Right ventricle myocardium inferior (tissue), 1 donor: ENCODE measurements at places on chromosomes 5 and 9. TPM values are rescaled to one million over a fixed set of nuclear protein-coding genes. Genes with fewer than 3 reads are reported as not detected.
A peak's percentile ranks its signal among the peaks of the same experiment; 100 is the strongest.

The PDE4D gene
- 36.7 TPM for total RNA-seq

The PCA3 gene
- not detected for total RNA-seq

The CLPTM1L gene
- total RNA-seq, result 33.3 TPM

The DDX31 gene
- 4.7 TPM for total RNA-seq

The PCDHB3 gene
- total RNA-seq, result 0.70 TPM

The FOXD4L3 gene
- not detected for total RNA-seq

The KIF4B gene
- not detected for total RNA-seq

The BAAT gene
- total RNA-seq, result not detected

The PPP2R2B gene
- total RNA-seq, result 0.43 TPM

The GARIN3 gene
- not detected for total RNA-seq

The OTP gene
- not detected for total RNA-seq

The PCDHA12 gene
- total RNA-seq, result not detected

The STKLD1 gene
- 0.27 TPM for total RNA-seq

The GABRA1 gene
- not detected for total RNA-seq

GRCh38 chr9:126388964-126389708, 62.5 kb downstream of the MVB12B start:
- no peak for DNase-seq

DNA sequence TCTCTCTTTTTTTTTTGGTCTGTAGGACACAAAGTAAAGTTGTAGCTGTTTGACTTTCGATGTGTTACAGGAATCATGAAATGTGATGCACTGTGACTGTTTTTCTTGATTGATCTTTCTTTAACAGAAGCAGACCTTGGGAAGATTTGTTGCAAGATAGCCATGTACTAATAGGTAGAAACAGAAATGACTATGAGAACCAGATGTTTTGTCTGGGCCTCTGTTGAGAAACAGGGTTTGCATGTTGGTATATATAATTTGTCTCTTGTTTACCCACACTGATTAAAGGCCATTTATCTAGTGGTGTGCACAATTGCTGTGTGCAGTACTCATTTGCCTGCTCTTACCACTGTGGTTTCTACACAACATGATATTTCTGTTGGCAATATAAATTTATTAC, 125.1 kb downstream of the HACD4 start:
- DNase-seq, result no peak

DNA sequence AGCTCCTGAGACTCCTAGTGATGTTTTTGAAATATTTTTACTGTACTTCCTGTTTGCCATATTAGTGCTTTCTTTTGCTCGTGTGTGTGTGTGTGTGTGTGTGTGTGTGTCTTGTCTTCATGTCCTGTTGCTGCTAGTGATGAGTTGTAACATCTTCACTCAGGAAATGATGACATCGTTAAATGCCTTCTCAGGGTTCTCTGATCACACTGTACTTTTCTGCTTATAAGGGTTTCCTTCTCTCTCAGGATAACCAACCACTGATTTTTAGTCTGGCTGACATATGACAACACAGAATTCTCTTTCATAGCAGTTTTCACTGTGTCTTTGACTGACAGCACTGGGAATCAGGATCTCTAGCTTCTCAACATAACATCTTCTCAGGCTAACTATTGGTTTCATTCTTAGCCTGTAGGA, 16.1 kb downstream of the SV2C start:
- DNase-seq, result no peak

- DNase-seq, result no peak
These were observed 144.6 kb upstream of the ZNF366 start for GRCh38 chr5:72651779-72652178.

DNA sequence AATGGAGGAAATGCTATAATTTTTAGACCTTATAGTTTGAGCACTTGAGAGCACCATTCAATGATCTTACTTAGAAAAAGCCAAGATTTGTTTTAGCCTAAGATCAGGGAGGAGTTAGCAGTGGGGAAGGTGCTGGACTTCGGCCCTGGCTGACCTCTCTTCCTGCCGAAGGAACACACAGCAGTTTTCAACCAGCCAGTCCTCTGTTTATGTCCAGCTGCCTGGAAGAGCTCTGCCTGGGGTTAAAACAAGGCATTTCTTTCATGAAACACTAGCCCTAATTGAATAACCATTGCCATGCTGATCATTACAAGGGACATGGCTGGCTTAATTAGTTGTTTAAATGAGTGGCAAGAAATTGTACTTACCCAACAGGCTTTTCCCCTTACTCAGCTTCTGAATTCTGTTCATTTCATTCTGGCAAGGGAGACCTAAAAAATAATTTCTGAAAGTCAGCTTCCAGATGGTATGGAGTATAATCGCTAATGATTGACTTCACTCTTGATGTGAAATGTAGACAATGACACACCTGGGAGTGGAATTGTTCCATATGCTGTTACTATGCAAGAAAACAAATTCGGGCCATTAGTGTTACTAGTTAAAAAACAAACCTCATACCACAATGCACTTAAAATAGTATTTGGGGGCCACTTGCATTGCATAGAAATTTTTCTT, 514.2 kb downstream of the SPOCK1 start:
- no peak for DNase-seq

- DNase-seq, result no peak
These were observed 1164.6 kb upstream of the CDH18 start for GRCh38 chr5:21152611-21153010.

- DNase-seq, result peak; percentile 4
These were observed 30.0 kb upstream of the SUSD3 start for GRCh38 chr9:93028448-93029006.

DNA sequence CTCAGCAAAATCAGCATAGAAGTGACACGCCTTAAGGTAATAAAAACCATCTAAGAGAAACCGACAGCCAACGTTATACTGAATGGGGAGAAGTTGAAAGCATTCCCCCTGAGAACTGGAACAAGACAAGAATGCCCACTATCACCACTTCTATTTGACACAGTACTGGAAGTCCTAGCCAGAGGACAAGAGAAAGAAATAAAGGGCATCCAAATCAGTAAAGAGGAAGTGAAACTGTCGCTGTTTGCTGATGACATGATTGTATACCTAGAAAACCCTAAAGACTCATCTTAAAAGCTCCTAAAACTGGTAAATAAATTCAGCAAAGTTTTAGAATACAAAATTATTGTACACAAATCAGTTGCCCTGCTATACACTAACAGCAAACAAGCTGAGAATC, 393.3 kb downstream of the KIF4B start:
- no peak for DNase-seq

- peak; percentile 2 for DNase-seq
These were observed 12.5 kb upstream of the RAPGEF1 start for GRCh38 chr9:131752231-131752884.

GRCh38 chr5:102832445-102832844, 77.3 kb downstream of the PAM start:
- DNase-seq, result no peak

GRCh38 chr5:31317665-31318064, 124.2 kb downstream of the CDH6 start:
- no peak for DNase-seq

GRCh38 chr9:89770531-89771174, 165.8 kb downstream of the GADD45G start:
- no peak for DNase-seq

DNA sequence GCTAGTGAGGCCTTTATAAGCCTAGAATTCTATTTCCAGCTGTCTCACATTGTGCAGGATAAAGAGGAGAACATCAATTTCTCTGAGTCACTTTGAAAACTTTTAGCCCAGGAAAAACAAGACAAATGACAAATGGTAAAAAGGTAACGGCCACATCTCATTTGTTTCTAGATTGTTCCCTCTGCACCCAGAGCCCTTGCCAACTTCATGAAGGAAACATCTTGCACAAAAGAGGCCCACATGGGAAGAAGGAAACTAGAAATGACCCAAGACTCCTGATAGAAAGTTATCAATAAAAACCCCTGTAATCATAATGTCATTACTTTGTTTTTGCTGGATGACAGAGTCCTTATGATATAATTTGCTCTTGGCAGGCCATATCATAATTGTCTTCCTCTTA, 5.3 kb downstream of the DPYSL3 start:
- no peak for DNase-seq

DNA sequence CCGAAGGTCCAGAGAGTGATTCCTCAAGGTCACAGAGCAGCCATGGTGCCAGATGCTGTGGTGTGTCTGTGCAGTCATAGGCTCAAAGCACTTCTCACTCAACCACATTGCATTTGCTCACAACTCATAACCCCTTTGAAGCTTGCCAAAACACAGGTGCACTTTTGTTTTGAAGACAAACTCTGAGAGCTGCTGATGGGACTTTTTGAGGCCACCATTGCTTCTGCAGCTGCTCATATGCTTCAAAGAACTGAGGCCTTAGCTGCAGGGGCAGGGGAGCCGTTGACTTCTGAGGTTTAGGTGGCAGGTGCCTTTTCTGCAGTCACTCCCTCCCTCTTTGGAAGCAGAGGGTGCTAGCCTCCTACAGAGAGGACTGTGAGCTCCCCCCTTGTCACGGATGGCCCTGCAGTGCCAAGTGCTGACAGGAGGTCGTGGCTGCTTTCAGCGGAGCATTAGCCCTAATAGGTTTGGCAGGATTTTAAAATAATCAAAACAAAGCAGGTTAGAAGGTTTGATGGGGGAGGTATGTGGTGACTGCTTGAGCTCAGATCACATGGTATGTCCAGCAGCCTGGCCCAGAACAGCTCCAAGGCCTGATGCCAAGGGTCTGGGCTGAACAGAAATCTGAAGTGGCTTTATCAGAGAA, 232.1 kb downstream of the MAN2A1 start:
- peak; percentile 65 for DNase-seq

DNA sequence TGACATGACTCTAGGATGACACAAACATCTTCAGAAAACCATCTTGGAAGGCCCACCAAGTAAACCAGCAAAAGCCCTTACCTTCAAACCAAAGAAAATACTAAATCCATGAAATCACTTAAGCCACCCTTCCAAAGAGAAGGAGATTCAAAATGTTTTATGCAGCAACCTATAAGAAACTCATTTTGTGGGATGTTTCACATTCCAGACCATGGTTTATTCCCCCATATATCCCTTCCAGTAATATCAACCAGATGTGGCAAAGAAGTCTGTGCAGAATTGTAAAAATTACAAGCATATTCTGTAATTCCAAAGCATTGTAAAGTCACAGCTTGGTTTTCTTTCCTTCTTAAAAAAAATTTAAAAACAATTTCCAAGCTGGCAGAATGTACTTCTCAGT, 117.4 kb downstream of the SLIT3 start:
- no peak for DNase-seq

- no peak for DNase-seq
These were observed 123.7 kb downstream of the WNK2 start for GRCh38 chr9:93307468-93308157.

GRCh38 chr9:37632479-37632878, 18.3 kb upstream of the FRMPD1 start:
- no peak for DNase-seq

DNA sequence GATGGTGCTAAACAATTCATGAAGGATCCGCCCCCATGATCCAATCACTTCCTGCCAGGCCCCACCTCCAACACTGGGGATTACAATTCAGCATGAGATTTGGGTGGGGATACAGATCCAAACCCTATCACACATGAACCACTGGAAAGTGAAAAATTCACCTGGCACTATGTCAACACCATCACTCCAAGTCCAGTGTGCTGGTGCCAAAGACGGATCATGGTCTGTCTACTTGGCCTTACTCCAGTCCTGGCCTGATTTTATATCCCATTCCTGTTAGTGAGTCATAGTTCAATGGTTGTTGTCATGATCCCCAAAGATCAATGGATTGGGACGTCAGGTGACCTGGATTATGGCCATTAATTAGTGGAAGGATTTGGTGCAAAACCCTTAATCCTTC, 147.4 kb upstream of the RPS23 start:
- DNase-seq, result no peak

DNA sequence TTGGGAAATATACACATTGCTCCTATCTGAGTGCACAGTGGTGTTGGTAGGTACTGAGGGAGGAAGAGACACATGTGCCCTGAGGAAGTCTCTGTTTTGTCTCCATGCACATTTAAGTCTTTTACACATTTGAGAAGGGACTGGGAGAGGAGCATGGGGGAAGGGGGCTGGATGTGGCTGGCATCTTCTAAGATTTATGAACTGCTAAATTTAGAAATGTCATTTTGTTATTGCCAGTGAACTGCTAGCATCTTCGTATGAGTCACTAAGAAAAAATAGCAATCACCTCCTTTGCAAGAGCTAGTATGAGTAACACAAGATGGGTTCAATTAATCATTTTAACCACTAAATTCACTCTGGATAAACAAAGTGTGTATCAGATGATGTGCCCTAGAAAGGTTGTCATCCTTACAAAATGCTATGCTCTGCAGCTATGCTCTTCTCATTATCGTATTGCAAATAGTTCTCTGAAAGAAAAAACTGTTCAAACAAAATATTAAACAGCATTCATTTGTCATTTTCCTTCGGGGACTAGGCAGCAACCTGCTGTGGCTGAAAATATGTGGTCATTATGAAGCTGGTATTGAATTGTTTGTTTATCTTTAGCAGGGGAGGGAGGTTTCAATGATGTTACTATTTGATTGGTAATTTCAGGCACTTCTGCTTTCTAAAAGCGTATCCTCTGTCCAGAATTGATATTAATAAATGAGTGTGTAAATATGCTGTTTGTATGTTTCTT, 236.5 kb downstream of the DMRTA1 start:
- no peak for DNase-seq

- DNase-seq, result no peak
These were observed 59.2 kb downstream of the YTHDC2 start for GRCh38 chr5:113572716-113573115.

- no peak for DNase-seq
These were observed 61.4 kb downstream of the WDR41 start for GRCh38 chr5:77430726-77431125.
